ENCODE measurements at places on chromosomes 6 and 20. TPM values are rescaled to one million over a fixed set of nuclear protein-coding genes. Genes with fewer than 3 reads are reported as not detected.

The PNLDC1 gene
- total RNA-seq: not detected

The CALHM6 gene
- total RNA-seq: not detected

The ESR1 gene
- not detected for total RNA-seq

The ZBTB46 gene
- 0.88 TPM for total RNA-seq

All from A549 treated with ZK216348 at 1 μM for 4 hours (cell line).